ENCODE measurements at places on chromosomes 2 and 18.
A peak's percentile ranks its signal among the peaks of the same experiment; 100 is the strongest.

DNA sequence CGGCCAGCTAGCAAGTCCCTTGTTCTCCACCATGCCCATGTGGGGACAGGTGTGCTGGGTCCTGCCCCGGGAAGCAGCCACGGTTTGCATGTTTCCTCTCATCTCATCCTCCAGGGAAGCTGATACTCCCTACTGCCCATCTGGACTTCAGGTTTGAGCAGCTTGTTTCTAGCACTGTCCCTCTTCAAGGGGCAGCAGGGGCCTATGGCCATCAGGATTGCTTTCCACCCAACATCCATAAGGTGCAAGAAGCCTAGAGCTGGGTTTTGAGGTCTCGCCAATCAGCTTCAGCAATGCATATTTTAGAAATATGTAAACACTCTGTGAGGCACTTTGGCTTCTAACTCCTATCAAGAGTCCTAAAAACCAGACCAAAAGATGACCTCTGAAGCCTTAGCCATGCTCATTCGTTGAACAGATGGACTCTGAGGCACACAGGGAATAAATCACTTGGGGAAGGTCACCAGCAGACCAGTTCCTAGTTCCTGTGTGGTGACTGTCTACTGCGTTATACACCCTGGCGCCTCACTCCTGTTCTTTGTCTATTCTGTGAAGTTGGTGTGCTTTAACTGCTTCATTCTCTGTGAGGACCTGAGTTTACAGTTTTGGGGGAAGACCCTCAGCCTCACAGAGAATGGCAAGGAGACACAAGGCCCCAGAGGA is 192.6 kb upstream of the TWIST2 start:
- DNase-seq = no peak

- no peak for DNase-seq
Observed at GRCh38 chr2:98280376-98281102, 65.7 kb upstream of the CNGA3 start.

DNA sequence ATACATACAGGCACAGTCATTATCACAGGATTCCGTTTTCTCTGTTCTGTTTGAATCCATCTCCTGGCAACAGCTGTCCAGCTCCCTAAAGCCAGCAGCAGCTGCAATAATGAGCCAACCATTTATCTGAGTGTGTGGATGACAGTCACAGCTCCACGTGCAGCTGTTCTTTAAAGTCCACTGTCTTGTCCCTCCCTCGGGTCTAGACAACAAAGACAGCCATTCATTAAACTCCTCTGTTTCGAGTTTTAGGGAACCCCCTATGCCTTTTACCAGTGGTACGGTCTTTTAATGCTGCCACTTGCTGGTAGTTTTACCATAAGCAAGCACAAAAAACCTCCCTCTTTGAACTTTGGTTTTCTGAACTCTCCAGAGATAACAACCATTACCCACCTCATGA is 16.0 kb upstream of the MSGN1 start:
- DNase-seq = no peak

DNA sequence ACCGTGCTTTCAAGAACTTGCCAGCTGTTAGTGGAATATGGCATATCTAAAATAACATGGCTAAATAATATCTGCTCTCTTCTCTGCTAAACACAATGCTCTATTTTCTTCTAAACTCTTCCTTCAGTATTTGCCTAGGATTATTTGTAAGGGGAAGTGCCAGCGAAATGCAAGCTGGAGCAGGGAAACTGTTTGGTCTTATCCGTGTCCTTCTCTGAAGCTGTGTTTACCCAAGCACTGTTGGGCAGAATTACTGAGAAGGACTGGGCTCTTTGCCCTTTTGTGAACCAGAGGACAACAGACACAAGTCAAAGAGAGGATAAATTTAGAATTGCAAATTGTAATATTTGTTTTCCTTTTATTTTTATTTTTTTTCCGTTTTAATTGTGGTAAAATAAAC is 23.6 kb downstream of the CPO start:
- peak; percentile 44 for DNase-seq

All from hippocampal formation (tissue), 2 donors.